Right ventricle myocardium inferior (tissue), 1 donor: ENCODE measurements at places on chromosomes 7 and 10. TPM values are rescaled to one million over a fixed set of nuclear protein-coding genes. Genes with fewer than 3 reads are reported as not detected.
A peak's percentile ranks its signal among the peaks of the same experiment; 100 is the strongest.

GRCh38 chr10:24299578-24300260 is 90.8 kb downstream of the KIAA1217 start:
- no peak for DNase-seq

DNA sequence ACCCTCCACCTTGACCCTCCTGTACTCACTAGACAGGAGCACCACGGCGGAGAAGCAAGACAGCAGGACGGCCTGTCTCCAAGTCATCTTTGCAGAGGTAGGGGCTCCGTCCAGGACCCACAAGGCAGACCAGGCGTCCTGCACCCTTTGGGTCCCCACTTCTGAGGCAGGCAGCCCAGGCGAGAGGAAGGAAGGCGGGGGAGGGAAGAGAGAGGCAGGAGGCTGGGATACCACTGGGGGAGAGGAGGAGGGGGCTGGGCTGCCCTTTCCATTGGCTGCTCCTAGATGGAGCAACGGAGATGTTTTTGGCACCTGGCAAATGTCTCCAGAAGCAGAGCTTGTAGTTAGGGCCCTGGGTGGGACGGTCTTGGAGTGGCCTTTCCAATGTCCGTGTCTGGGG is at the start of gene UCMA:
Gene UCMA (minus strand): TSS at position 203 of the 400 bp plus-strand sequence. CDS start 116 bp downstream, at position 87.
- DNase-seq = no peak

FAM20C gene
- 26.1 TPM for total RNA-seq

AKR1E2 gene
- 5.4 TPM for total RNA-seq

DNA sequence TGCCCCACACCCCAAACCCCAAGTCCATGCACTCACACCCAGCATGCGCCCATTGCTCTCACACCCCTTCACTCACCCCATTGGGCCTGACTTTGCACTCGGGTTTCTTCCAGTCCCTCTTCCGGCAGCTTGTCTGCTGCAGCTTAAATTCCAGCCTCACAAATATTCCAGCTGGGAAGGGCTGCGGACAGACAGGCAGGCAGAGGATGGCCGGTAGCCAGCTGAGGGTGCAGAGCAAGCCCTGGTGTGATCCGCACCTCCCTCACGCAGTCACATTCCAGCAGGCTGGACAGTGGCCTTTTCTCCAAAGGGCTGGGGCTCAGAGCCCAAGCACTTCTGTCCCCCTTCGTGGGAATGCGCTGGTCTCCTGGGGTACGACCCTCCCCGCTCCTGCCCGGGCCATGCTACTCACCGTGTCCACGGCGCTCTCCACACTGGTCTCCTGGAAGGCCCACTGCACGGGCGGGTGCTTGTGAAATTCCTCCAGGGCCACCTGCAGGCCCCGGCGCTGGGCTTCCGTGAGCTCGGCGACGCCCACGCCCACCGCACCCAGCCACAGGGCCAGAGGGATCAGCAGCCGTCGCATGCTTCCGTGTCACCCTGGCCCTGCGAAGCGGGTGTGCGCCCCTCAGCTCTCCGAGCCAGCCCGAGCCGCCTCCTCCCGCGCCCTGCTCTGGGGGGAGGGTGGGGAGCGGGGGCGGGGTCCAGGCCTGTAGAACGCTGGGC is 1.2 kb downstream of the RARRES2 start:
- DNase-seq = peak; percentile 73

DNA sequence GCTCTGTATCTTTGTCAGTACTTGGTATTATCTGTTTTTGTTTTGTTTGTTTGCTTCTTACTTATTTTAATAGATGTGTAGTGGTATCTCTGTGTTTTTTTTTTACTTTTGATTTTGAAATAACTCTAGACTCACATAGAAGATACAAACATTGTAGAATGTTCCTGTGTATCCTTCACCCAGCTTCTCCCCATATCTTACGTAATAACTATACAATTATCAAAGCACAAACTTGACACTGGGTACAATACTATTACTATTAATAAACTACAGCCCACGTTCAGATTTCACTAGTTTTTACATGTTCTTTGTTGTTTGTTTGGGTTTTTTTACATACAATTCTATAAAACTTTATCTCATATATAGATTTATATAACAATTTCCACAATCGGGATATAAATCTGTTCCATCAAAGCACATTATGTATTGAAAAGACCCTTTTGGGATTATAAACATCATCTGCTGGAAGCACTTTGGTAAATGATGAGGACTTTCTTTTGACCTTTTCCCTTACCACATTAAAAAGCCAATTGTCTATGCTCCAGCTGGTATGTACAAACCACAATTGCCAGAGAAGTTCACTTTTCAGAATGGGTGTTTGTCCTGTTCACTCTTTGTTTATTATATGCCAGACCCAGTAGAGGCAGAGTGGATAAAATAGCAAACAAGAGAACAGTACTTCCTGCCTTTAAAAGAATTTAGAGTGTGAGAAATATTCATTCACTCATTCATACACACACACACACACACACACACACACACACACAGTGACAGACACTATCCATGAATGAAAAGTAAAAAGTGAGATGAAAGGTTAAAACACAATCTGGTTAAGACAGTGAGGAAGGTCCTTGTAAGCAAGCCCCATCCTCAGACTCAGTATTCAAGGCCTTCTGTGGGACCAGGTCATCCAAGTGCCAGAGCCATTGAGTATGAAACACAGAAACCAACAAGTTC is 113.0 kb downstream of the SGMS1 start:
- no peak for DNase-seq

GRCh38 chr10:58662314-58662713 is 149.6 kb downstream of the BICC1 start:
- DNase-seq = no peak

- DNase-seq = no peak
Measured at GRCh38 chr7:135690566-135690965, 28.3 kb downstream of the STMP1 start.

GRCh38 chr10:103042129-103042528 is 124.0 kb downstream of the CNNM2 start:
- DNase-seq = no peak

DNA sequence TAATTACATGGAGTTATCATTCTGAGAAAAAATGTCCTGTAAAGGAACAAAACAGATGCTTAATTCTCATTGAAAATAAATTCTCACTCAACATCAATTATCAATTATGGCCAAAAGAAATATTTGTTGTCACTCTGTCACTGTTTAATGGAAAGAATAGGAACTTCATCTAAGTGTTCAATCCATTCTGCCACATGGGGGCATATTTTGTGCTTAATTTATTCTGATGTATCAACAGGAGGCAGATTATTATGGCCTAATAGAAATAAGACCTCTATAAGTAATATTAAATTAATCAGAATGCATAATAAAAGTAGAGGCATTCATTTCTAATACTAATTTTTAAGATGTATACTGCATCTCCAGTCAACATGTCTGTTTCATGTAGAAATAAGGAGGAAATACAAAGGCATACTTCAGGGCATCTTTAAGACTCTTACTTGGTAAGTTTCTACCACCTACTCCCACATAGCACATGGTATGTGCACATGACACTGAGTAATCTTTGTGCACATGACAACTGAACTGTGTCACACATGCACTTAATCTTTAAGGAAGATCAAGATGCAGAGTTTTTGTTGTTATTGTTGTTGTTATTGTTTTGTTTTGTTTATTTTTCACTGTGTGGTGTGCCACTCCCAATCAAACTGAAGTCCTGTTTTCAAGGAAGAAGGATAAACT is 420.4 kb upstream of the SEMA3A start:
- DNase-seq = no peak

PIK3CG gene
- total RNA-seq = 2.5 TPM

- no peak for DNase-seq
Measured at GRCh38 chr10:53754596-53755250, 982.1 kb upstream of the MBL2 start.

CNPY1 gene
- total RNA-seq = not detected

CCDC6 gene
- 16.2 TPM for total RNA-seq

DNA sequence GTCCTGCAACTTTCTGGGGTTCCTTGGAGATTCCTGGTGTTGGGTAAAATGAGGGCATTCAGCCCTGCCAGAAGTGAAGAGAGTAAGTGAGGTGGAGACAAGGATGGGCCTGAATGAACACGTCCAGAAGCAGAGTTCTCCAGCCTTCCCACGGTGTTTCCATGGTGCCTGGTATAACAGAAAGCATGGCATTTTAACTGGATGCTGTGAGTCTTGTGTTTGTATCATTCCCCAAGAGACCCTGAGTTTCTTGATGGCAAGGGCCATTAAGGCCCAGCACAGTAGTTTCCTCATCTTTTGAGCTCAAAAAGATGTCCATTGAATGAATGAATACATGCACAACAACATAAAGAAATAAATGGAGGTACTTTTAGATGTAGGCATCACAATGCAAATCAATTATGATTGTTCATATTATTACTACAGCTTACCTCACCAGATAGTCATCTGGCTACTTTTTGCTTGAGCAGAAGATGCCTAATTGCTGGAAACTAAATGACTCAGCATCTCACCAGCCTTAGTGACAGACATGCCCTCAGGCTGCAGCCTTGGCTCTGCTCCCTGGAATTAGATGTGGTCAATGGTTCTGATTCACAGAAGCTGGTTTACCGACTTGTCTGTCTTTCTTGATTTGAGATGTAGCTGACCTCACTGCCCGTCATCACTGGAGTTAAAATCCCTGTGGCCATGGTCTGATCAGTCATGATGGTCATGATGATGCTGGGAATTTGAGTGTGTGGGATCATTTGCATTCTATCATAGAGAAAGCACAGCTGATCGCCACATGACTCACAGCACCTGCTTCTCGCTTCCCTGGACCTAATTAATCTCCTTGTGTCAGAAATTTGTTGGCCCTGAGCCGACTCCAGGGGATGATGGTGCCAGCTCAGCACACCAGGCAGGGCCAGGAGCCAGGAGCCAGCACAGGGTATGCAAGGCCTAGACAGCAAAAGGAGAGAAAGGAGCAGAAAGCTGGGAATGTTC is 83.9 kb downstream of the CXCL12 start:
- no peak for DNase-seq

IFIT1B gene
- not detected for total RNA-seq

GRCh38 chr7:90607196-90607595 is 11.1 kb downstream of the CDK14 start:
- no peak for DNase-seq
